ENCODE measurements at places on chromosomes 12 and 14. TPM values are rescaled to one million over a fixed set of nuclear protein-coding genes. Genes with fewer than 3 reads are reported as not detected.

The GPR65 gene
- 0.41 TPM for total RNA-seq

DNA sequence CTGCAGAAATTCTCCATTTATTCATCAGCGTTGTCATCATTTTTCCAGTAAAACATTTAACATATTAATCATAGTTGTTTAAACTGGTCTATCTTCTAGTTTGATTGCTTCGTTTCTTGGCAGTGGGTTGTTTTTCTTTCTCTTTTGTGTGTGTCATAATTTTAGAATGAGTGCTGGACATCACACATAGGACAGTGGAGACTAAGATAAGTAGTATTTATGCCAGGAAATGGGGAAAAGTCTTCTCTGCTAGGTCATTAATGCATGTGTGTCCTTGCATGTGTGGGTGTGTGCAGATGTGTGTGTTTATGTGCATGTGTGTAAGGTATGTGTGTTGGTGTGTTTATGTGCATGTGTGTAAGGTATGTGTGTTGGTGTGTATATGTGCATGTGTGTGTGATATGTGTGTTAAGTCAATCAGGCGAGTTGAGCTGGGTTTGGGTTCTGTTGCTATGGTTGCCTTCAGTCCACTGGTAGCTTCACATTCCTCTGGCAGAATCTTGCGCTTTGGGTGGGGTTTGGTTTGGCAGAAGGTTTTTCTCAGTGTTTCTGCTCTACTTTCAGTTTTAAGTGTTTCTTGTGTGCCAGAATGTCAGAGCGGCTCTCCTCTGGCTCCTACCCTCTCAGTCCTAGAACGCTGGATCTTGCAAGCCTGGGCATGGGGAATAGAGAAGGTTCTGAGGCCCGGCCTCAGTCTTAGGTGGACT is 7.8 kb upstream of the ADGRD1 start:
- DNase-seq = no peak

DNA sequence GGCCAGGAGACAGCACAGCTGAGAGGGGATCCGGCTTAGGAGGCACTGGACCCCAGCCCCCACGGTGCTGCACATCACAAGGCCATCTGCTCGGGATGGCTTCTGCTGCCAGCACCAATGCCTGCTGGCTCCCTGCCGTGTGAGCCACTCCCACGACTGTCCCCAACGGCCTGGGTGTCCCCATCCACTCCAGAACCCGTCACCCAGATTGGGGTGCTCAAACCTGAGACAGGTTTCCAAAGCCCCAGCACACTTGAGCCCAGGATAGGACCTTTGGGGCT is 102.4 kb downstream of the RFLNA start:
- DNase-seq = no peak

The ART4 gene
- total RNA-seq = 0.10 TPM

DNA sequence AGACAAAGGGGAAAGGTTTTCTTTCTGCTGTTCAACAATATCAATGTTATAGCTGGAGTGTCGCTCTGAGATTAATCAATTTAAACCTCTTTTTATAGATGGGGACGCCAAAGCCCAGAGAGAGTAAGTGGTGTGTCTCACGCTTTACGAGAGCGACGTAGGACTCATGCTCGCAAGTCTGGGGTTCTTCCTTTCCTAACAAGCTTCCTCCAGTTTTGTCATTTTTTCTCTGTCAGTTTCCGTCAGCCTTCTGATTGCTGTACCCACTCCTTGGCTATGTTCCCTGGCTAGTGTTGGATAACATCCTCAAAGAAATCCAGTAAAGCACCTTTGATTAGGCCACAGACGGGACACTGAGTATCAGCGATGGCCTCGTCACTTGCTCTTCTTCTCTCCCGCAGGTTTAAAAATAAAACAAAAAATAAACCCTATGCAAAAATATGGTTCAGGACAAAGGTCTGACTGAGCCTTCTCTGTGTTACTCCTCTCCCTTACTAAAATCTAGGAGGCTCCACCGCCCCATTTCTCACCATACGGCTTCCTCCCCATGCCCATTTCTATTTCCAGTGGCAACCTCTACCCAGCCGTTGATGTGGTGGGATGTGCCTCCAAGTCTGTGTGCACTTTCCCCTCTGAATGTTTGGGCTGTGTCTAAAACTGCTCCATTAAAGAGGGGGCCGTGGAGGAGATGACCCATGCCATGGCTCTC is 172.7 kb upstream of the PARP11 start:
- no peak for DNase-seq

DNA sequence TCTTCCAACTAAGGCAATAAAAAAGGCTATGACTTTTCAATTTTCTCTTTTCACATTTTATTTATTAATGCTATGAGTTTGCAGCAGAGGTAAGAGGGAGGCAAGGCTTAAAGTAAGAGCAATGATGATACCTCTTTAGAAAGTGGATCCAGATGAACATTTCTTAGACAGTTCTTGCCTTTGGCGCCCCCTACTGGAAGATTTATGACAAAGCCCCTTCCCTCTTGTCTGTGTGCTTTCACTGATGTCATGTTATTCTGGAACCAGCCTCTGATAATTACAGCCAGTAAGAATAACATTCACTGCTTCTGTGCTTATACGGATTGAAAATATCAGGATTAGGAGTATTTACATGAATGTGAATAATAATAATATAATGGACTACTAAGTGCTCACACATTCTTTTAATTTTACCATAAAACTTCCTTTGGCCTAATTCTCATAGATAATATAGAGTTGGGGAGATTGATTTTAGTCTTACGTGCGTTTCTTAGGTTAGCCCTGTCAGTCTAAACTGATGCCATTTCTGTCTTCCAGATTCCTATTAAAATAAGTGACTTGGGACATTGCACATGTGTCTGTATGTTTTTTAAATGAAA is 1929.9 kb upstream of the SEL1L start:
- DNase-seq = peak; percentile 67

GRCh38 chr12:47686645-47687240 is 19.1 kb downstream of the RPAP3 start:
- peak; percentile 62 for DNase-seq

GRCh38 chr12:39372929-39373328 is 70.0 kb downstream of the KIF21A start:
- no peak for DNase-seq

- peak; percentile 13 for DNase-seq
Observed at GRCh38 chr14:87995500-87996290, 2.7 kb upstream of the GALC start.

The KIF26A gene
- 14.0 TPM for total RNA-seq

The DCN gene
- total RNA-seq = 470 TPM

- no peak for DNase-seq
Observed at GRCh38 chr14:61396694-61397093, 75.3 kb downstream of the PRKCH start.

- DNase-seq = no peak
Observed at GRCh38 chr12:108269224-108269623, 69.9 kb downstream of the CMKLR1 start.

DNA sequence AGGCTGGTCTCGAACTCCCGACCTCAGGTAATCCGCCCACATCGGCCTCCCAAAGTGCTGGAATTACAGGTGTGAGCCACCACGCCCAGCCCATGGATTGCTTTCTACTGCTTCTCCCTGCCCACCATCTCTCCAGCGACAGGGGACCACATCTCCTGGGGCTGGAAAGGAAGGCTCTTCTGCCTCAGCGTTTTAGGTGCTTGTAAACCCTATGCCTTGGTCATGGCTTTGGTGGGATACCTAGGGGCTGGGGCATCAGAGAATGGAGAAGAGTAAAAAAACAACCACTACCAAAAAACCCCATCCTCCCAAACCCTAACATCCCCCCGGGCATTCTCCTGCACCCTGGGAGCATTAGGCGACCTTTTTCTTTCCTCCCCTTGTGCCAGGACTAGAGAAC is 1.1 kb upstream of the TMEM121 start:
- DNase-seq = no peak

DNA sequence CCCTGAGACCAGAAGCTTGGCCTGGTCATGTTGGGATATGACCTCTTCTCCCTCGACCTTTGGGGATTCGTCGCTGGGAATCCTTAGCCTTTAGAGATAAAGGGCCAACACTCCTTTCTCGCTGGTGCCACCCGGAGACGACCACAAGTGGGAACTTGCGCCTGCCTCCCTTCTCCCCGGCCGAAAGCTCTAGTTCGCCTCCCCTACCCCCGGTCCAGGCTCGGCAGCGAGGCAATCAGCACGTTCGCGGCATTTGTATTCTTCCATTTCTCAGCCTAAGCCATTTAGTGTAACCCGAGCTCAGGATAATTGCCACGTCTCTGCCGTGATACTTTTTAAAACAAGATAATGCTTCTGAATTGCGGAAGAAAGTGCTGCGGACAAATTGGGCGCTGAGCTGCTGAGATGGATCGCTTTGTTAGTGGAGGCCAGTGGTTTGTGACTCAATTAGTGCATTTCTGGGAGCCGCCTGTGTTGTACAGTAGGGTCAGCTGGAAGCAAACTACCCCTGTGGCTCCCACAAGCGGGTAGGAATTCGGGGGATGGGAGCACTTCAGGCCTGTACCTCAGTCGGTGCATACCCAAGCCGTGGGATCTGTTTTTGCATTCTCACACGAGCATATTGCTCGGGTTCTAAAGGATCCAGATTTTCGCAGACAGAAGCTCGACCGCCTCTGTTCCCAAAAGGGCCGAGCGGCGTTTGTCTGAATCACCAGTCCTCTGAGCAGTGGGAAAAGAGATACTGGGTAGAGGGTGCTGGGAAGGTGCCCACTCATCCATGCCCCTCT is 6.8 kb upstream of the SIX1 start:
- peak; percentile 63 for DNase-seq

- no peak for DNase-seq
Observed at GRCh38 chr14:104530646-104531045, 48.9 kb upstream of the C14orf180 start.

DNA sequence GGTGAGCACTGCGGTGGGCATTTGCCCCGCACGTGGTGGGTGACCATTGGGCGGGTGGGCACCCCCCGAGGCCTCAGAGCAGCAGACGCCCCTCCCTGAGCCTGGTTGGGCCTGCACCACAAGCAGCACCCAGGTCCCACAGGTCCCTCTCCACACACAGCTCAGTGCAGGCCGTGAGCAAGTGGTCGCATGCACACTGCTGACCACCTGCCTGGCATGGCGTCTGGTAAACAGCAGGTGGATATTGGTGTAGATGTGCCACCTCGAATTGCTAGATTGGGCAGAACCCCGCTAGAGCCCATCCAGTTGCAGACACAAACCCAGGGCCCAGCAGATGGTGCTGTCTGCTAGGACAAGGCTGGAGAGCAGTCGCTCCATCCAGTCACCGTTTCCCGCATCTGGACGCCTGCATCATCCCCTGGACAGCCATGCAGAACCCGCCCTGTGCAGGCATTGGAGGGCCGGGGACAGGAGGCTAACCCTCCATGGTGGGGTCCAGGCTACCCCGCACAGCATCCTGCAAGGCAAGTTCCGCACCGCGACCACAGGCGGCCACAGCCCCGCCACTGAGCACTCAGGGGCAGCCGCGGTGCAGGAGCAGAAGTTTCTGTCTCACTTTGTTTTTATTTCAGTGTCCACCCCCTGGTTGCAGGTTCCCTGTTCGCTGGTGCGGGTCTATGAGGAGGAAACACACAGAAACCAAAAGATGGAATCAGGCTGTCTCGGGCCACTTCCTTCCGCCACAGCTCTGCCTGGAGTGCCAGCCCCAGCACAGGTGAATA is 45.6 kb upstream of the RIMBP2 start:
- peak; percentile 57 for DNase-seq

The TAPBPL gene
- total RNA-seq = 11.7 TPM

DNA sequence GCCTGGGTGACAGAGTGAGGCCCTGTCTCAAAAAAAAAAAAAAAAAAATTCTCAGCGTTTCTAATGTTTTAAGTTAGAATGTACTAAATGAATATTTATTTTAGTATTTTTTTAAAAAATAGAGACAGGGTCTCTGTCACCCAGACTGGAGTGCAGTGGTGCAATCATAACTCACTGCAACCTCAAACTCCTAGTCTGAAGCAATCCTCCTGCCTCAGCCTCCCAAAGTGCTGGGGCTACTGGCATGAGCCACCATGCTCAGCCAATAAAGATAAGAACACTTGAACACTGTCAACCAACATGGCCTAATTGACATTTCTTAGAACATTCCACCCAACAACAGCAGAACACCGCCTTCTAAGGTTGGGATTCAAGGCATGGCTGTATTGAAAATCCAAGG is 5.1 kb upstream of the DYNC1H1 start:
- no peak for DNase-seq

GRCh38 chr12:101740566-101740965 is 1.3 kb upstream of the SYCP3 start:
- no peak for DNase-seq

DNA sequence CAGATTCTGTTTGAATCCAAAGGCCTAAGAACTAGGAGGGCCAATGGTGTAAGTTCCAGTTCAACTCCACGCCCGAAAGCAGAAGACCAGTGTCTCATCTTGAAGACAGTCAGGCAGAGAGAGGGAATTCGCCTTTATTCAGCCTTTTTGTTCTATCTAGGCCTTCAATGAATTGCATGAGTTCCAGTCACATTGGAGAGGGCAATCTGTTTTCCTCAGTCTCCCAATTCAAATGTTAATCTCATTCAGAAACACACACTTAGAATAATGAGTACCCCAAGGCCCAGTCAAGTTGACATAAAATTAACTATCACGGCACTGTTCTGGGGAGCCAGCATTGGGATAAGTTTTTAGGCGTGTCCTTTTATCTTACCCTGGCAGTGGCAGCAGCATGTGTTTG is 65.8 kb downstream of the C14orf39 start:
- DNase-seq = no peak

The RERGL gene
- 4.0 TPM for total RNA-seq

- DNase-seq = no peak
Observed at GRCh38 chr12:119340578-119340977, 6.0 kb downstream of the CCDC60 start.

GRCh38 chr14:76086636-76087035 is 65.1 kb upstream of the GPATCH2L start:
- peak; percentile 90 for DNase-seq

The DBX2 gene
- total RNA-seq = 0.21 TPM

The PLA2G1B gene
- total RNA-seq = not detected

GRCh38 chr12:47017901-47018475 is 61.4 kb upstream of the PCED1B start:
- no peak for DNase-seq

The LALBA gene
- total RNA-seq = not detected

The FGD4 gene
- 54.9 TPM for total RNA-seq

The ASCL1 gene
- not detected for total RNA-seq

GRCh38 chr12:131833896-131834641 is 5.9 kb downstream of the MMP17 start:
- peak; percentile 18 for DNase-seq

DNA sequence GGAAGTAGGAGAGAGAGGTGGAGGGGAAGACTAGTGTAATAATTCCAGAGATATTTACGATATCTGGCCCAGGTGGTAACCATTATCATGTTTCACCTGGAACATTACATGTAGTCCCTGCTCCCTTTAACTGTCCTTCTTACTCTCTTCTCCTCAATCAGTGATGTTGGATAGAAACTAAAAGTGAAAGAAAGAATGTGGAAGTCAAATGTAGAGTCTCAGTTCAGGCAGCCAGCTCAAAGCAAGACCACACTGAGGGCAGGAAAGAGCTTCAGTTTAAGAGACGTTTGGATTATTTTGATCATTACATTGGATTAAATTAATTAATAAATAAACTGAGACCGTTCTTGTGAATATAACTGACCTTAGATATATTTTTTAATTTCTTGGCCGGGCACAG is 594.4 kb downstream of the FLRT2 start:
- DNase-seq = no peak

The NEMF gene
- 93.7 TPM for total RNA-seq

- DNase-seq = peak; percentile 77
Observed at GRCh38 chr12:75750716-75751306, 239.4 kb upstream of the KRR1 start.

- no peak for DNase-seq
Observed at GRCh38 chr12:10381928-10382628, 7.8 kb downstream of the KLRK1 start.

The MYL2 gene
- 55.5 TPM for total RNA-seq
